ENCODE measurements at places on chromosomes 7 and 10.

DNA sequence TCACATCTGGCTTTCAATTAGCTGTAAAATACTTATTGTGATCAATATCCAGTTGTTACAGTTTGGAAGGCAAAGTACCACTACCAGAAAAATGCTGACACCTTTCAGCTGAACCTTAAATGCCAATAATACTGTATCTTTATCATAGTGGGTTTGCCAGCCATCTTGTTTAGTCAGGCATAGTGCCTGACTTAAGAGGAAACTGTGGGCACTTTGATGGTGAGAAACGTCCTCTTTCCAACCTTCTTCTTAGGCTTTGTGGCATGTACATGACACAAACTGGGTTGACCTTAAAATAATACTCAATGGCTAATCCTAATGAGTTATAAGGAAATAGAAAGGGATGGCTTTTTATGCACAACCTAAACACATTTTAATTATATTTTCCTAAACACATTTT is 52.3 kb upstream of the PRR15 start:
- DNase-seq: no peak

GRCh38 chr10:19971343-19972052 is 155.3 kb downstream of the PLXDC2 start:
- no peak for DNase-seq

GRCh38 chr7:2138146-2138765 is 94.5 kb downstream of the MAD1L1 start:
- no peak for DNase-seq

GRCh38 chr7:132966754-132967469 is 115.0 kb downstream of the CHCHD3 start:
- no peak for DNase-seq

DNA sequence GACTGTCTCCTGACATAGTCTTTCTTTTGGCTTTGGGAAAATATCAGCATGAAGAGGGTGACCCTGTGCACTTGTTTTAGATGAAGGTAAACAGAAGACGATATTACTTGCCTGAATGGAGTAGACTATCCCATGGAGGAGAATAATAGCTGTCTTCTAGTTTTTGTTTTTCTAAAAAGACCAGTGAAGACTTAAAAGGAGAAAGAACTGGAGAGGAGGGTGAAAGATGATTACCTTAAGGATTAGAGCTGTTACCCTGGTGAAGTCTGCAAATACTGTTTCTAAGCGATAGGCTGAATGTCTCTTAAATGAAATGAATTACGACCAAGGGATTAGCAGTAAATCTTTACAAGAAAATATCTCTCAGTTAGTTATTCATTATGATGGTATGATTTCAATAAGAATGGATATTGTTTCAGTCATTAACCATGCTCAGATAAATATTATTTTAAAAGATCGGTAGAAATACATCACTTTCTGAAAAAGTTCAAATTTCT is 255.6 kb upstream of the FERD3L start:
- DNase-seq: no peak

- no peak for DNase-seq
These were observed 415.1 kb downstream of the PAXIP1 start for GRCh38 chr7:154587792-154588191.

GRCh38 chr7:5396999-5397663 is 26.5 kb downstream of the TNRC18 start:
- DNase-seq: no peak

DNA sequence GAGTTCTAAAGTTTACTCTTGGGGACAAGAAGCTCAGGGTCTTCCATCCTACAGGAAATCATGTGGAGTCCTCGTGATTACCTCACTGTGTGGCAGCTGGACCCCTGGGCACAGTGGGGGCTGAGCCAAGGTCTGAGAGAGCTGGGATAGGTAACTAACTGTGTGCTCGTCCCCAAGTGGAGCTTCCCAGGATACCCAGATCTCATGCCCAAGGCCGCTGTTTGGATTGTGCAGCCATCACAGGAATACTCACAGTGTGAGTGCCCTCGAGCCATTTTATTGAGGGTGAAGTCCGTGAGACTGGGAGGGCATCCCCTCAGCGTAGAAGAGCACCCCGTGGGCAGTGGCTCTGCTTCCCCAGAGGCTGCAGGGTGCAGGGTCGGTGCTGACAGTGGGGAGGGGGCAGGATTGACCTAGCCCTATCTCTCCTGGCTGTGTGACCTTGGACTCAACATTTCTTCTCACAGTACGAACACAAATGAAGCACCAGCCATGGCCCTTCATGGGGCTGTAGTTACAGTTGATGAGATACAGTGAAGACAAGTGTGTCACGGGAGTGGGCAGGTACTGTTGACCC is 69.6 kb upstream of the LEP start:
- no peak for DNase-seq

GRCh38 chr10:47378606-47379444 is 5.3 kb downstream of the ZNF488 start:
- peak; percentile 1 for DNase-seq

Data from endothelial cell (in vitro differentiated cells).